NCI-H1105 treated with DMSO at 0.1 percent for 48 hours (cell line): ENCODE measurements at places on chromosomes 1 and 21.

DNA sequence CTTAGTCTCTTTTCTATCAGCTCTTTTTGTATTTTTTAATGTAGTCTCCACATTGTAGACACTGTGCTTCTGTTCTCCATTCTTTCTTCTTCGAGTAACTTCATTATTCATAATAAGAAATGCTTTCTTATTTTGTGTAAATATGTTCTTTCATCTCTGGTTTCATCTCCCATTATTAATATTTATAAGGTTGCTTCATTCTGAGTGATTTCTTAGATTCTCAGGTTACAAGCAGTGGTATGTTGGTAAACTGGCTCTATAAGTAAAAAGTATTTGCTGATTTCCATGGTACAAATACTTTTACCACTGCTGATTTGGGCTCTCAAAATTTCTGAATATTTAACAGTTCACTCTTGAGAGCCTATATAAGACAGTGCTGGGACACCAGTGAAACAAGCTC is 81.3 kb downstream of the CDC14A start:
- DNase-seq: no peak

DNA sequence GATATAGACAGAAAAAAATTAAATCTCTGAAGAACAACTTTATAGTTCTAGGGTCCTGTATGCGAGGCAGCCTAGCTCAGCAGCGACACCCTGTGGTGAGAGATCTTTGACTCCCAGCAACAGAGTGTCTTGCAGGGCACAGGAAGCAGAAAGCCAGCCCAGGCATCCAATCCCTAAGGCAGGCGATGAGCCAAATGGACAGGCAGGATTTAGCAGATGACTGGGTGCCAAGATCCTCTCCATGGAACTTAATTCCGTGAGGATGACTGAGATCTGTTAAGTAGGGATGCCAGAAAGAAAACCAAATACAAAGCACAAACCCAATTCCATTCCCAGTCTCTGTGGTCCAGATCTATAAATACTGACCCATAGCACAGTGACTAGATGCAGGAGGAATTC is 38.8 kb downstream of the HLCS start:
- DNase-seq: peak; percentile 77

- no peak for DNase-seq
Measured at GRCh38 chr1:15384301-15384901, 25.3 kb upstream of the EFHD2 start.

- DNase-seq: no peak
Measured at GRCh38 chr1:43238991-43239469, 30.8 kb upstream of the TMEM125 start.

DNA sequence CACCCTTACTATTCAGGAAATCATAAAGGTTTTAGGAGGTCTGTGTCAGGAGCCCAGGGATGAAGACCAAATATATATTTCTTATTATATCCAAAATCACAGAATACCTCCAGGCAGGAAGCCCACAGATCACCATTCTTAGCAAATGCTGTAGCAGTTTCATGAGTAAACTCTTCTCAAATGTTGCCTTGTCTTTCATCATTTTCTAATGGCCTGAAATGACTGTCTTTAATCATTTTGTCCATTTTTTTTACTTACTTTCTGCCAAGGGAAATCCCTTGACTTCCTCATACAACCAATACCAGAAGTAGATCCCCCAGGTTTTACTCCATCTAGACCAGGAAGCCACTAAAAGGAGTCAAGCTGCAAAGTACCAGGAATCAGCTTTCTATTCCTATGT is 32.4 kb downstream of the PSMG1 start:
- no peak for DNase-seq
